Adipocyte (in vitro differentiated cells): ENCODE measurements at places on chromosomes 13 and 19.

DNA sequence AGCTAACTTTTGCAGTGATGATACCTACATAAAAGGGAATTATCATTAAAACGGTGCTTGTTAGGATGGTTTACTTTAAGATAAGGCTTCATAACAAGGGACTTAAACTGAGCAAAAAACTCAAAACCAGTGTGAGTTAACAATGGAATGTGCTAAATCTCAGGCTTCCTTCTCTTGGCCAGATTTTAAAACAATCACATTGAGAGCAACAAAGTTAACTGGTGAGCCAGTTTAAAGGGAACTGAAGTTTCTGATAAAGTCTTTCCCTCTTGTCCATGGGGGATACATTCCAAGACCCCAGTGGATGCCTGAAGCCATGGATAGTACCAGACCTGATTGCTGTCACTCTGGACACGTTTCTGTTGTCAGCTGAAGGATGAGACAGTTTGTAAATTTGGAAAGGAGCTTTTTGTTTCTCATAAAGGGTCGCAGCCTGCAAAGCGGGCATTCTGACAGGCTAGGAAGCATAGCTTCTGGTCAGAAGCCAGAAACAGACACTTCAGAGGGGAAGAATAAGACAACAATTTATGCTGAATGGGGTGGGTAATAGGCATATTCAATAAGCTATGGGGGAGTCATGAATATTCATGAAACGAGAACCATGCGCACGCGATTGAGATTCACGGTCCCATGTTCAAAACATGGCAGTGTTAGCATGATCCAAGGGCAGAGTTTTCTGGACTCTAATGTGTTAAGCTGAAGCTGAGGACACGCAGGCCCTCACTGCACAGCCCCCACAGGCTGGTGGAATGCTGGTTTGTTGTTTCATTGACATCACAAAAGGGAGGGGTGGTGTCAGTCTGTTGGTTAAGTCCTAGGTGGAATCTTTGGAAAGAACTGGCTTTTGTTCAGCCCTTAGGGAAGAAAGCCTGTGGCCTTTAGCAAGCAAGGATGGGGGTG lies 150.6 kb upstream of the RNF113B start:
- peak; percentile 73 for DNase-seq

- no peak for DNase-seq
Measured at GRCh38 chr19:58568453-58569130, 4.5 kb downstream of the MZF1 start.

DNA sequence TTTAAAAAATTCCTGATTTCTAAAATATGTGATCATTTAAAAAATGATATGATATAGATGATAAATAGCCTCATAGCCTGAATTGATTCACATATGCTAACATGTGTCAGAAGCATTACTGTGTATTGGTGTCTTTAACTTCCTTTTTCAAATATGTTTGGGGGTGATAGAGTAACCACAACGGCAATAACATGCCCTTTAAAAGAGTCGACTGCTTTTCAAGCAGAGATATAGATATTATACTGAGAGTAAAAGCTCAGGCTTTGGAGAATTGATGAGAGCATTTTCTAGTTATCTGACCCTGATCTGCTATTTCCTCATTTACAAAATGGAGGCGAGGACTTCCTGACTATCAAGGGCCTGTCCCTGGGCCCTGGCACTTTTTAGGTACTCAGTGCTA lies 260.5 kb downstream of the DCT start:
- no peak for DNase-seq

DNA sequence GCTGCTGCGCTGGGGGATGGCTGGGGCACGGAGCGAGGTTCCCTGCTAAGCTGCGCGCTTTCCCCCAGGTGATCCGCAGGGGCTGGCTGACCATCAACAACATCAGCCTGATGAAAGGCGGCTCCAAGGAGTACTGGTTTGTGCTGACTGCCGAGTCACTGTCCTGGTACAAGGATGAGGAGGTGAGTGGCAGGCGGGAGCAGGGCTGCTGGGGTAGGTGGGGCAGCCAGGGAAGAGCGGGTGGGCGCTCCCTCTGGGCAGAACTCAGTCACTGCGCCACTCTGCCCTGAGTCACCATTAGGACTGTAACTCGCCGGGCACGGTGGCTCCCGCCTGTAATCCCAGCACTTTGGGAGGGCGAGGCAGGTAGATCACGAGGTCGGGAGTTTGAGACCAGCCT lies 23.8 kb downstream of the TMED1 start:
- DNase-seq: no peak
